Activated naive CD4-positive, alpha-beta T cell (primary cell): ENCODE measurements at places on chromosomes 5 and 9.

DNA sequence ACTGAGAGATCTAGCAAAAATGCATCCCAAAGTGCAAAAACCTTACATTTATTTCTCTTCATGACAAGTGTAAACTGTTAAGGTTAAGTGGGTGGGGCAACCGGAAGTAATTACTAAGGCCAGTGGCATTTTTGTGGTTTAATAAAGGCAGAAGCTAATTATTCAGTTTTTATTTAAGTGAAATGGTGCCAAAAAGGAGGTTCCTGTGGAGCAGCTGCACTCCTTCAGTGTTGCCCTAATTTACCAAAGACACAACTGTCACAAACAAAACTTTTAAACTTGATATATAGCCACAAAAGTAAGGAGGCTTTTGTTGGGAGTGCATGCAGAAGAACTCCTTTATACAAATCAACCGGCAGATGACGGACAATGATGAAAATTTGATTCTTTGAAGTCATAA, 81.6 kb downstream of the NDUFS4 start:
- DNase-seq: no peak

- DNase-seq: no peak
Observed at GRCh38 chr5:143800715-143801114, 11.2 kb upstream of the HMHB1 start.

DNA sequence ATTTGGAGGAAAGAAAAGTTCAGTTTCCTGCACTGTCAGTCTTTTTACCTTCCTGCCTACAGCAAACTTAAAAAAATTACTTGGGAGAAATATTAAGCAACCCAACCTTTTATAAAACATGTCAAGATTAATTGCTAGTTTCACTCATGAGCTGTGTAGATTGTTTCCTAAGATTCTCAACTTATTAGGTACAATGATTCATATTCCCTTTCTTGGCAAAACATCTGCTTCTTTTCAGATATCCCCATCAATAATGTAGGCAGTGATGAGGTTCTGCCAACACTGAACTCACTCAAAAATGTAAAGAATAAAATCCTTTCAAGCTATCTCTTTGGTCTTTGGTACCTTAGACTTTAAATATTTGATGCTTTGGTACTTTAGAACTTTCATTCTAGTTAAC, 56.0 kb downstream of the ISL1 start:
- DNase-seq: no peak

- DNase-seq: no peak
Observed at GRCh38 chr5:135847976-135848375, 13.5 kb downstream of the SLC25A48 start.

DNA sequence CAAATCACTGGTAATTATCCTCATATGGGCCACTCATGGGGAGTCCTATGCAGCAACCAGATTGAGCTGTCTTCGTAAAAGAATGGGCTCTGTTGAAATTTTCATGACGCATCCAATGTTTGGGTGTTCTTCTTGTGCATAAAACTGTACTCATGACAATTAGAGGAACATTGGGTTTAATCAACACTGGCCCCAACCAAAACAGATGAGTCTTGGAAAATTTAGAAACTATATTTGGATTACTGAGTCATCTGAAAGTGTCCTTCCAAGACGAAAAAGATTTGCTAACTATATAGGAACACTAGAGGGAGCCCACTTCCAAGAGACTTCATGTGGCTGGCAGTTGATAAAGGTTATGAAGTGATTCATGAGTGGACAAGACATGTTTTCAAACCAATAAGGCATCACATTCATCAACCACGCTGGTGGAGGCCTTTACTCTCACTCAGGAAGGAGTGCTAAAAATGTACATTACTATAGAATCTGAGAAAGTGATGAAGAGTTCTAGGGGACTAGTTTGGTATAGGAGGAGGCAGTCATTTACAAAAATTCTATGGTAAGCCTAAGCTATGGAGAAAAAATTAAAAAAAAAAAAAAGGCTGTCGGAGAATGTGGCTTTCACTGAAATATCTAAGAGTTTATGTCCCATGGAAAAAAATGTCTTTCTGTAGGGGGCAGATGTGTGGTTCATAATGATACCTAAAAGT, 313.5 kb downstream of the PRDM9 start:
- DNase-seq: no peak

- no peak for DNase-seq
Observed at GRCh38 chr9:95650720-95651119, 133.9 kb upstream of the PTCH1 start.

GRCh38 chr5:158952951-158953350, 146.8 kb downstream of the EBF1 start:
- DNase-seq: no peak

GRCh38 chr9:3290231-3290840, 235.5 kb downstream of the RFX3 start:
- no peak for DNase-seq

GRCh38 chr9:33137781-33138264, 29.3 kb downstream of the B4GALT1 start:
- DNase-seq: no peak

DNA sequence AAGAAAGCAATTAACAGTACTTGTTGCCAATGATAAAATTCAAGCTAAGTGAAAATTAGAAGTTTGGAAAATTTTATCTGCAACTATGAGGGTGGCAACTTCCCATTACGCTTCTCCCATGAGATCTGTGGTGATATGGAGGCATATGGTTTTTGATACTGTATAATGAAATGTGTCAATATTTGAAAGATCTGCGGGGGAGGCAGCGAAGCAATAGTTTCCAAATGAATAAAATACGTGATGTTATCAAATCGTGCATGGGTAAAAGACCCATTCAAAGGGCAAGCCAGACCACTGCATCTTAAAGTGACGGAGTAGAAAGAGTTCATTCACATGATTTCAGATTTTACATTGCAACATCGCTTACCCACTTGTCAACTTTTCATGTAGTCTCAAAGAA, 20.9 kb upstream of the BOD1 start:
- DNase-seq: no peak

DNA sequence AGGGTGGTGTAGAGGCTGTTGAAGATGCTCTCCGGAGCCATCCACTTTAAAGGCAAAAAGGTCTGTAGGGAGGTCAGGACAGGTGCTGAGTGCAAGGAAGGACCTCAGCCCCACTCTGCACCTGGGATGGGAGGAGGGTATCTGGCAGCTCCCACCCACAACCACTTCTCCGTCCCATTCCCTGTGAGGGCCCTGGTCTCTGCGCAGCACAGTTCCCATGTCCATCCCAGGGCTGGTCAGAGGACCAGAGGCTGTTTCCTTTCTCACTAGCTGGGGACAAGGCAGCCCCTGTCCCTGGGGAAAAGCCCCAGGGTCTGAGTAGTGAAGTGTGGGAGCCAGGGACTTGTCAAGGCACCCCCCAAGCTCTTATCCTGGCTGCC, 33.7 kb upstream of the CSF1R start:
- DNase-seq: no peak

DNA sequence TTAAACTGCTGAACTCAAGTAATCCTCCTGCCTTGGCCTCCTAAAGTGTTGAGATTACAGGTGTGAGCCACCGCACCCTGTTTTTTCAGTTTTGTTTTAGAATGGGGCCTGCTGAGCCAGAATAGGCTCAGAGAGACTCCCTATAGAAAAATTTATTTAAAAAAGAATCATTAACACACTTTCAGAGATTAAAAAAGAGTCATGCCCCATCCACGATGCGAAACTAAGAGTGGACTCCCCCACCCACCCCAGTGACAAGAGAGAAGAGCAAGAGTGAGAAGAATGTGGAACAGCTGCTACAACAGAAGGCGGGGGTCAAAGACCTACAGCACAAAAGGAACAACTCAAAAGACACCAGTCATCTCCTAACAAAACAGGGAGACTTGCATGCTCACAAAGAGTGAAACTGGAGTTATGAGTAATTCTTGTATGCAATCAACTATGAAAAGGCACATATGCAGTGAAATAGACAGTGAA, 47.2 kb downstream of the GLDC start:
- no peak for DNase-seq

GRCh38 chr9:94847486-94847885, 121.0 kb downstream of the AOPEP start:
- no peak for DNase-seq

- no peak for DNase-seq
Observed at GRCh38 chr9:137299938-137300337, 2.1 kb downstream of the NRARP start.

DNA sequence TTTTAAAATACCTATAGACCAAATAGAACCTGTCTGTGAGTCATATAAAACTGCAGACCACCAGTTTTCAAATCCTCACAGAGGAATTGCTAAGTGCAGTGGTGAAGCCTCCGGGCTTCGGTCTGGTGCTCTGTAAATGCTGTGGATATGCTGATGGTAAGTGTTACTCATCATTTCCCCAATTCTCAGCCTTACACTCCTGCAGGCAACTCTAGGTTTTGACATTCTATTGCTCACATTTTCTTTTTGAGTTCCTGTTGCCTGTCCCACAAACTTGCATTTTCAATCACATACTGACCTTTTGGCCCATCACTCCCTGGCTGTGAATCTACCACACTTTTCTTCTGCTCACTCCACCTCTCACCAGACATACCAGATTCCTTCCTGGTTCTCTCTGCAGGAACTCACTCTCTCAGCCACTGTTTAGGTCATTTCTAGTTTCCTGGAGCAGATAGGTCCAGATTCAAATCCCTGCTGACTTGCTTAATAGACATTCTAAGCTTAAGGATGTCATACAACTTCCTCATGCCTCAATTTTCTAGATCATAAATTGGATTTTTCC, 192.9 kb downstream of the RAB3C start:
- no peak for DNase-seq

DNA sequence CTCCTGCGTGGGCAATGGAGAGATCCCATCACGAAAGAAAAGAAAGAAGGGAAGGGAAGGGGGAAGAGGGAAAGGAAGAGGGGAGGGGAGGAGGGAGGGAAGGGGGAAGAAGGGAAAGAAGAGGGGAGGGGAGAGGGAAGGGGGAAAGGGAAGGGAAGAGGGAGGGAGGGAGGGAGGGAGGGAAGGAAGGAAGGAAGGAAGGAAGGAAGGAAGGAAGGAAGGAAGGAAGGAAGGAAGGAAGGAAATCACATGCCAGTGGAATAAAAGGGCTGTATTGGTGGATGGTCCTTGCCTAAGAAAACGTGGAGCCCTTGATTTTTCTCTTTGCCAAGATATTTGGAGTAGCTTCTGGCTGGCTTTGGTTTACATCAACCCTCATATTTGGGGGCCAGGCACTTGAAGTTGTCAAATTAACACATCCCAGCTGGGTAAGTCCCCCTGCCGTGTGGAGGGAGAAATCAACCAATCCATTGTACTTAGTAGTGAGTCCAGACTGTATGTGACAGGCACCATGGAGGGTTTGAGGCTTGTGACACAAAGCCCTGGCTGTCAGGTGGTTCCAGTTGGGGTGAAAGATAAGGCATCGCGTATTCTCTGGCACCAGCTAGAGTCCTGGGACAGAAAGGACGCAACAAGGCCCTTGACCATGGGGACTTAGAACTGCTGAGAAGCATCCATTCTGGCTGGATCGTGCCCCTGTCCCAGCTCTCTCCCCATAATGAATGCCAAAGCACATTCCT, 23.7 kb downstream of the IDNK start:
- no peak for DNase-seq

DNA sequence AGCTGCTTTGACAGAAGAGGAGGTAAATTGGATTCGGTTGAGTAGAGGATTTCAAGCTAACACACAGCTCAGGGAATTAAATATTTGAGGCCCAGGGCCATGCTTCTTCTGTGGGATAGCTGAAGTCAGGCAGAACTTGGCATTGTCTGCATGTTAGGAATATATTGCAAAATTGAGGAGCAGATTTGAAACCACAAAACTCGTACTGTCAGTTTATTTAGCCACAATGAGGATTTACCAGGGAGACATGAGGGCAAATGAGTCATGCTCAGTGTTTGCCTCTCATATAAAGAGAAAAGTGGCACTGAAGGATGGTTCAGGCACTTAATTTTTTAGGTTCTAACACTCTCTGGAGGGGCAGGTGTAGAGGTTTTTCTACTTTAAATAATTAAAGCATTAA, 83.0 kb upstream of the PRLR start:
- no peak for DNase-seq

GRCh38 chr5:138869763-138870500, 5.2 kb downstream of the LRRTM2 start:
- DNase-seq: no peak

GRCh38 chr5:110561510-110561909, 165.0 kb downstream of the TMEM232 start:
- no peak for DNase-seq

GRCh38 chr9:123453831-123454321, 97.9 kb downstream of the CRB2 start:
- DNase-seq: no peak

- DNase-seq: no peak
Observed at GRCh38 chr5:30937070-30937469, 256.4 kb upstream of the CDH6 start.

- DNase-seq: no peak
Observed at GRCh38 chr5:33049842-33050241, 338.7 kb downstream of the NPR3 start.

- no peak for DNase-seq
Observed at GRCh38 chr9:36323926-36324325, 65.7 kb upstream of the GNE start.

DNA sequence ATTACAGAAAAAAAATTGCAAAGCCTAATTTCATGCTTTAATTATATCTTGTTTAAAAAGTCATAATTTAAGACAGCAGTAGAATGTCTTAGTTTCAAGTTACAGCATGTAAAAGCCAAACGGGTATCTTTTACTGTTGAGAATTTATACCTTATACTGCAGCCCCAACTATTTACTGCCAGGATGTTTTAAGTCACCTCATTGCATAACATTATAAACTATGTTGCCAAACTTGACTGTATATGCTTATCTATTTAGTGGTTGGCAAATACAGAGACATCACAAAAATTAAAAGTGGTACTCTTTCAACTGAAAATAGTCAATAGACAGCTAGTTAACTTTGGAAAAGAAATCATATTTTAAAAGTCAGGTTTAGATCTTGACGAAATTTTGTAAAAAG, 119.5 kb downstream of the EDIL3 start:
- DNase-seq: no peak

DNA sequence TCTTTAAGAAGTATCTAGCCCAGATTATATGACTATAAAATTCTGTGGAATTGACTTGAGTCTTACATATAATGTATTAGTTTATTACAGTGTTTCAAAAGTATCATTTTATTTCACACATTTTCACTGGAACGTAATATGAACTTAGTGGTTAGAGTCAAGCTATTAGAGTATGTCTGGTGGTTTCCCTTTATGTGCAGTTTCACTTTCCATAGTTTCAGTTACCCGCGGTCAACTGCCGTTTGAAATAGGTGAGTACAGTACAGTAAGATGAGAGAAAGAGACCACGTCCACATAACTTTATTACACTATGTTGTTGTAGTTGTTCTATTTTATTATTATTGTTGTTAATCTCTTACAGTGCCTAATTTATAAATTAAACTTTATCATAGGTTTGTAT, 50.5 kb downstream of the COMMD10 start:
- no peak for DNase-seq

GRCh38 chr9:106616026-106616425, 246.9 kb upstream of the ZNF462 start:
- DNase-seq: no peak

GRCh38 chr5:110838961-110839360, 100.2 kb downstream of the SLC25A46 start:
- no peak for DNase-seq

- DNase-seq: no peak
Observed at GRCh38 chr5:120098426-120098825, 365.7 kb upstream of the PRR16 start.
